ENCODE measurements at places on chromosomes 16 and 17. TPM values are rescaled to one million over a fixed set of nuclear protein-coding genes. Genes with fewer than 3 reads are reported as not detected.

Gene MRPL27
- 37.0 TPM for total RNA-seq

Gene GAS2L2
- not detected for total RNA-seq

Gene CFAP52
- not detected for total RNA-seq

Gene CDYL2
- total RNA-seq: 28.3 TPM

Gene ITGA2B
- total RNA-seq: 297 TPM

- no peak for DNase-seq
Measured at GRCh38 chr17:79594271-79594670, 16.6 kb downstream of the RBFOX3 start.

- no peak for DNase-seq
Measured at GRCh38 chr17:39357488-39357887, 43.9 kb downstream of the FBXL20 start.

DNA sequence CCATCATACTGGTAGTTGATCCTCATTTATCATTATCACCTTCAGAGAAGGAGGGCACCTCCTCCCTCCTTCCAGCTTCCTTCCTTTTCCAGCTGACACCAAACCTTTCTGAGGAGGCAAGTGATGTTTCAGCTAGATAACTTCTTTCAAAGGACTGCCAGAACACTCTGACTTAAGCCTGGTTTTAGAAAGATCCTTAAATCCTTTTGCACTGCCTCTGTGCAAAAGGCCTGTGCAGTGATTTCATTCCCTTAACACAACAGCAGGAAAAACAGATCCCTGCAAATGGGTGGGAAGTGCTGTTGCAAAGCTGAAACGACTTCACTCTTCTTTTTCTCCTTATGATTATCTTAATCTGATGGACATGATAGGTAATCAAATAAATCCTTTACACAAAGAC lies 7.1 kb upstream of the KRT23 start:
- DNase-seq: no peak

DNA sequence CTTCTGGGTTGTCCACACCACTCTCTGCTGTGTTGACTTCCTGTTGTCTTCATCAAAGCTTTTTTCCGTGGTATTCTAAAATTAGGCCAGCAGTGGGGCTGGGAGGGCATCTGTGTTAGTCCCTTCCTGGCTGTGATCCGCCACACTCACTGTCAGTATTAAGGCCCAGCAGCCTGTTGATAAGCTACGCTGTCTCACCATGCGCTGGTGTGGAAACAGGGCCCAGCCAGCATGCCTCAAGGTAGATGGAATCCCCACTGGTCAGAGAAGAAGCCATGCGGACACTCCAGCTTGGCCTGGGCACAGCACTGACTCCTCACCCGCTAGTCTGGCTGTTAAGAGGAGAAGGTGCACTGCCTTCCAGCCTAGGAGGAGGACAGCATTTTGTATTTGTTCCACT lies 11.4 kb downstream of the CDR2L start:
- DNase-seq: no peak

DNA sequence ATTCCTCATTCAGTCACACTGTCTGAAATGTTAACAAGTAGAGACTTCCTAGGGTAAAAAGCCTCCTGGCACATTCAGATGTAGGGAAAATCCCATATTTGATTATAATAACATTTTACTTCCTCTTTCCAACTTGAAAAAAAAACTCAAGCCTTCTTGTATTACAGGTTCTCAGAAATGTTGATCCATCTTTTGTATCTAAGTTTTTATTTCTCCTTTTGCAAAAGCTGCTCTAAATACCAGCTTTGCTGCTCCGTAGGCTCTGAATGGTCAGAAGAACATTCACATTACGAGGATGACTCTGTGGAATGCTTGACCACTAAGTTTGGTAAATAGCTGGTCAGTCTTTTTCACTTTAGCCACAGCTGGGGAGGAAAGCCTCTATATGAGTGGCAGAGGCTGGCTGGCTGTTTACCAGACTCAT lies 13.2 kb upstream of the HEATR6 start:
- no peak for DNase-seq

DNA sequence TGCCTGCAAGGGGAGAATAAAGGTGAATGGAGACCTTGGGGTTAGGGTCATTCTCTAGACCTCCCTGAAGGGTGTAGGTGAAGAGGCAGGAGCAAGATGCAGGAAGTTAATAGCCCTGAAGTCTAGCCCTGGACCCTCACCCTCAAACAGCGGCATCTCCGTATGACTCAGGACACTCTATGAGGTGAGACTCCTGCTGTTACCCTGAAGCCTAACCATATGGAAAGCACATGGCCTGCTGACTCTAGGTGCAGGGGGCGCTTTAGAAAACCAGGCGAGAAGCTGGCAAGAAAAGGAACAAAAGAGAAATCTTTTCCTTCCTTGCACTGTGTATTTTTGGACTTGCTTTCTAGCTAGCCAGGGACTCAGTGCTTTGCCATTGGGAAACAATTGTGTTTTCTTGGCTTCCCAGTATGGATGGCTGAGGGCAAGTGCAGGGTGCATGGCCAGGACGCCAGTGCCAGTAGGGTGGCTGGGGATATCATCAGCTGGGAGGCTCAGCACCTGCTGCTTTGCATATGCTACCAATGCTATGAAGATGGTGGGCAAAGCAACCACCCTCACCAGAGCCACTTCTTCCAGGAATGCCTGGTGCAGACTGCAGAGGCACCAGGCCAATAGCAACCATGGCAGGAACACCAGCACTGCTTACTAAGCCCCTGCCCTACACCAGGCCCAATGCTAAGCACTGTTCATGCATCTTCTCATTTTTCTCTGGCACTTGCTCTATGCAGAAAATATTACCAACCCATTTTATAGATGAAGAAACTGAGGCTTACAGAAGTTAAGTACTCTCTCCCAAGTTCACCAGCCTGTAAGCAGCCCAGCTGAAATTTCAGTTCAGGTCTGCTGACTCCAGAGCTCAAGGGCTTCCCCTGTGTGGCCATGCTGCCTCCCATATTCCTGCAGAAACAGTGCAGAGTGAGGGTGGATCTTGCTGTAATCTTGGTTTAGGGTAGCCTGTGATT lies 425.1 kb downstream of the SLC39A11 start:
- DNase-seq: no peak

DNA sequence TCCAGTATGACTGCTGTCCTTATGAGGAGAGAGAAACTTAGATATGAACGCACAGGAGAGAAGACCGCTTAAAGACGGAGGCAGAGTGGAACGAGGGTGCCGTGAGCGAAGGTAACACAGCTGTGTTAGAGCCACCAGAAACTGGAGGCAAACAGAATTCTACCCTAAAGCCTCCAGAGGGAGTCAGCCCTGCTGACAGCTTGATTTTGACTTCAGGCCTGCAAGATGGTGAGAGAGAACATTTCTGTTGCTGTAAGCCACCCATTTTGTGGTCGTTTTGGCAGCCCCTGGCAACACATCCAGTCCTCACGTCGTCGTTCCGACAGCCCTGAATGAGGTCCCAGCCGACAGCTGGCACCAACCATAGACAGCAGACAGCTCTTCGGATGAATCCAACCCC lies 2.8 kb upstream of the SPATA2L start:
- no peak for DNase-seq

DNA sequence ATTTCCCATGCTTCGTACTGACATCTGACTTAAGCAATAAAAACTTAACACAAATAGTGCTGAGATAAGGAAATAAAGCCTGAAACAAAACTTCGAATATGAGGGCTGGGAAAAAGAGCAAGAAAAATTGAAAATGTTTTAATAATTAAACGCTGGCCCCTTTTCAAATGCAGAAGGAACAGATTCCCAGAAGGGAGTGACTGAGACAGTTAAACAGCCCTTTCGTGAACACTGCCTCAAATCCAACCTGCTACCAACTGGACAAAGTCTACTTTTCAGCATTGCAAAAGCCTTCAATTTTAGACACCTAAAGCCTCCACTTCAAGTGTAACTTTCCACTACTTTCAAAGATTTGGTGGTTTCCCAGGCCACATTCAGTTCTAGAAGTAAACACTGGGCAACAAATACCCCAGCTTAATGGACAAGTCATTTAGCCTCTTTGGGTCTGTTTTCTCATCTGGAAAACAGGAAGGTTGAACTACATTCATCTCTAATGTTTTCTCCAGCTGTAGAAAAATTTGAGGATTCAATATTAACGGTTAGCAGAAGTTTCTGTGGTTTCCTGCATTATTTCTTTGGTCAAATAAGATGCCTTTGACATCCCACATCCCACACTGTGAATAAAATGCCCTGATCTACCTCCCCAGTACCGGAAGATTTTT lies 11.8 kb downstream of the RFFL start:
- DNase-seq: no peak

GRCh38 chr16:11624205-11624604 lies 37.5 kb upstream of the LITAF start:
- DNase-seq: no peak

- DNase-seq: no peak
Measured at GRCh38 chr17:81966343-81967243, 5.6 kb upstream of the NOTUM start.

DNA sequence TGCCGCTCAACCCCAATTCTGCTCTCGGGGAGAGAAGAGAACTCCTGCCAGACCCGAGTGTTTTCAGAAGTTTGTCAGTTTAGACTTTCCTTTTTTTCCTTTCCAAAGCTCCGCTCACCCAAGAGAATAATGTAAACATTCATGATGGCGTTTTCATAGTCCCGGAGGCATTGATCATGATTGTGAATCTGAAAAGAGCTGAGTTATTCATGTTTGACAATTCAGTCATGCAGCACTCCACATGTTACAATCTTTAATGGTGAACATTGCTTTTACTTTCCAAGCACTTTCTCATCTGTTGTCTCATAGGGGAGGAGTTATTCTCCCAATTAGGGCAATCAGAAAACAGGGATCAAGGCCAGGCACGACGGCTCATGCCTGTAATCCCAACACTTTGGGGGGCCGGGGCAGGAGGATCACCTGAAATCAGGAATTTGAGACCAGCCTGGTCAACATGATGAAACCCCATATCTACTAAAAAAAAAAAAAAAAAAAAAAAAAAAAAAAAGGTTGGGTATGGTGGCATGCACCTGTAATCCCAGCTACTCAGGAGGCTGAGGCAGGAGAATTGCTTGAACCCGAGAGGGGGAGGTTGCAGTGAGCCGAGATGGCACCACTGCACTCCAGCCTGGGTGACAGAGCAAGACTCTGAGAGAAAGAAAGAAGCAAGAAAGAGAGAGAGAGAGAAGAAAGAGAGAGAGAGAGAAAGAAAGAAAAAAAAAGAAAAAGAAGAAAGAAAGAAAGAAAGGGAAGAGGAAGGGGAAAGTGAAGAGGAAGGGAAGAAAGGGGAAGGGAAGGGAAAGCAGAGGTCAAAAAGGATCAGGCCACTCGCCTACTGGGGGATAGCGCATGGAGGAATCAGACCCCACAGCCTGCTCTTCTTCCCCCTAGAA lies 70.0 kb upstream of the TNRC6C start:
- no peak for DNase-seq

GRCh38 chr17:70074956-70075355 lies at the start of gene KCNJ16:
KCNJ16 (plus strand) TSS chr17:70075225; CDS start chr17:70132088, 56,863 bp downstream.
- no peak for DNase-seq

- DNase-seq: no peak
Measured at GRCh38 chr17:4276514-4276913, 12.7 kb upstream of the ANKFY1 start.
